Bone marrow (tissue), 2 donors: ENCODE measurements at places on chromosomes 5 and 9.

- no peak for DNase-seq
These were observed 35.4 kb downstream of the KDM4C start for GRCh38 chr9:6793203-6793602.

- DNase-seq, result no peak
These were observed 95.2 kb downstream of the ERBIN start for GRCh38 chr5:66021585-66021984.

GRCh38 chr5:94847019-94847418, 228.6 kb downstream of the SLF1 start:
- DNase-seq, result no peak

DNA sequence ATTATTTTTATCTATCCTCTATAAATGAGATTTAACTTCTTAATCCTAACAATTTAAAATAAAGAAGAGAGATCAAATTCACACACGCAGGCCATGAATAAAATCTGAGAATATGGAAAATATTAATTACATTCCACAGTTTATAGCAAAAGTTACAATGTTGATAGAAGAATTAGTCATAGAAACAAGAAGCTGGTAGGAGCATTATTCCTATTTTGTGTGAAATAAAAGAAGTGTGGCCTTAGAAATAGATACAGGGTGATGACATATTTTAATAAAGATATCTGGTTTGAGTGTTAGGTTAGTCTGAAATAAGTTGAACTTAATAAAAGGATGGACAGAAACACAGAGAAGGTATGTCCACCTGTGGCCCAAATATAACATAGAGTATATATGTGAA, 790.4 kb upstream of the NUDT12 start:
- no peak for DNase-seq

- DNase-seq, result no peak
These were observed 66.8 kb downstream of the ARL15 start for GRCh38 chr5:54243483-54244080.

GRCh38 chr5:80761176-80761575, 106.4 kb upstream of the DHFR start:
- no peak for DNase-seq

DNA sequence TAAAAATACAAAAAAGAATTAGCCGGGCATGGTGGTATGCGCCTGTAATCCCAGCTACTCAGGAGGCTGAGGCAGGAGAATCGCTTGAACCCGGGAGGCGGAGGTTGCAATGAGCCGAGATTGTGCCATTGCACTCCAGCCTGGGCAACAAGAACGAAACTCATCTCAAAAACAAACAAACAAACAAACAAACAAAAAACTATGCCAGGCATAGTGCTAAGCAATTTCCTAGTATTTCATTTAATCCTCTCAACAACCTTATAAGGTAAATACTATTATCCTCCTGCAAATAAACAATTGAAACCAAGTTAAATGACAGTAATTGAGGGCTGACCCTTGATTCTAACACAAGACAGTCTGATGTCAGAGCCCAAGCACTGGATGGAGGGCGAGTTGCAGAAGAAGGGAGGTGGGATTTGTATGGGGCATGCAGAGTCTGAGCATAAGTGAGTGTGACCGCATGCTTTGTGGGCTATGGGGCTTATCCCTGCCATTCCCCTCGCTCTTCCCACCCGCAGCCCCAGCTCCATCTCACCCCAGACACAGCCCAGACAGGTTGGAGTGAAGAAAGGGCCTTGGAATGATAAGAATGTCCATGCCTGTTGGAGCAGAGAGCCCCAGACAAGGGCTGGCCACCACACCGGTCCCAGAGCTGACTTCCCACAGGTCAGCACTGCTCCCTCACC, 24.3 kb upstream of the RPS14 start:
- no peak for DNase-seq

DNA sequence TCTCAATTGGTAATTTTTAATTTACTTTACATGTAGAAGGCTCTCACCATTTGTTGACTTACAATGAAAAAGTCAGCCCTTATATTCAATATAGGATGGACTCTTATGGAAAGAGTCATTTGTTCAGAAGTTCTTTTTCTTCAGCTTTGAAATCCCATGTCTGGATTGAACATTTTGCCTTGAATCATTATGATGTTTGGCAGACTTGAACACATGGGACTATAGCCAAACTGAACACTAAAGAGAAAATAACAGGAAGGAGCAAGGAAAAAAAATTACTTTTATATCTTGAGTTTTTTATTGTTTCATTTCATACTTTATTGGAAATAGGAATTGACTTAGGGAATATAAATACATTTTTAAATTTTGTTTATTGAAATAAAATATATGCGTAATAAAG, 1503.0 kb downstream of the EFNA5 start:
- DNase-seq, result no peak

DNA sequence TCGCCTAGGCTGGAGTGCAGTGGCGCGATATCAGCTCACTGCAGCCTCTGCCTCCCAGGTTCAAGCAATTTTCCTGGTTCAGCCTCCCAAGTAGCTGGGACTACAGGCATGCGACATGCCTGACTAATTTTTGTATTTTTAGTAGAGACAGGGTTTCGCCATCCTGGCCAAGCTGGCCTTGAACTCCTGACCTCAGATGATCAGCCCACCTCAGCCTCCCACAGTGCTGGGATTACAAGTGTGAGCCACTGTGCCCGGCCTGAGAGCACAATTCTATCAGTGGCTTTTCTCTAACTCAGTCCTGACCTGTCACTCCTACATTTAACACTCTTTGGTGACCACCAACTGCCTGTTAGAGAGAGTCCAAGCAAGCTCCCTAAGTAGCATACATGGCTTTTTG, 82.7 kb upstream of the SPOCK1 start:
- DNase-seq, result no peak

- DNase-seq, result no peak
These were observed 23.0 kb downstream of the TMEM232 start for GRCh38 chr5:110703481-110703880.

DNA sequence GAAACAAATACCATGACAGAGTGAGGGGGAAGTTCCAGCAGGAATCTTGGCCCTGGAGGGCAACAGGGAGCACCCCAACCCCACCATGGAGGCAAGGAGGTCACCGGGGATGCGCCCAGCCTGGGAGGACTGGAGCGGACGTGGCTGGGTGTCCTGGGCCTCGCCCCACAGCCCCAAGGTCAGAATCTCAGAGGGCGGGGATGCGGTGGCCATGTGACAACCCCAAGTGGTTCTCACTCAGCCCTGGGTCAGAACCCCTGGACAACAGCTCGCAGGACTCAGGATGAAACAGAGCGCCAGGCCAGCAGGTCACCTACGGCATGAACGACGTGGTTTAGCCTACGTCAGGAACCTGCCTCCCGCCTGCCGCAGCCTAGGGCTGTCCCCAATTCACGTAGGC, 64.0 kb upstream of the ZNF354A start:
- no peak for DNase-seq

- DNase-seq, result no peak
These were observed 5.2 kb downstream of the FAT2 start for GRCh38 chr5:151585970-151586369.

DNA sequence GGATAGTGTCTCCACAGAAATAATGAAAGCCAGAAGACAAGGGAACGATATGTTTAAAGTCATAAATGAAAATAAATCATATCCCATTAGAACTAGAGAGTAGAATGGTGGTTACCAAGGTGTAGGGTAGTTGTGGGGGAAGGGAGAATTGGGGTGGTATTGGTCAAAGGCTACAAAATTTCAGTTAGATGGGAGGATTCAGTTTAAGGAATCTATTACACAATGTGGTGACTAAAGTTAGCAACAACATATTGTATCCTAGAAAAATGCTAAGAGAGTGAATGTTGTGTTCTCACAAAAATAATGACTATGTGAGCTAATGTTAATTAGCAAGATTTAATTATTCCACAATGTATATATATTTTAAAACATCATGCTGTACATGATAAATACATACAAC, 27.8 kb upstream of the LARP1 start:
- no peak for DNase-seq

GRCh38 chr5:145743396-145744061, 91.6 kb downstream of the PRELID2 start:
- DNase-seq, result no peak

DNA sequence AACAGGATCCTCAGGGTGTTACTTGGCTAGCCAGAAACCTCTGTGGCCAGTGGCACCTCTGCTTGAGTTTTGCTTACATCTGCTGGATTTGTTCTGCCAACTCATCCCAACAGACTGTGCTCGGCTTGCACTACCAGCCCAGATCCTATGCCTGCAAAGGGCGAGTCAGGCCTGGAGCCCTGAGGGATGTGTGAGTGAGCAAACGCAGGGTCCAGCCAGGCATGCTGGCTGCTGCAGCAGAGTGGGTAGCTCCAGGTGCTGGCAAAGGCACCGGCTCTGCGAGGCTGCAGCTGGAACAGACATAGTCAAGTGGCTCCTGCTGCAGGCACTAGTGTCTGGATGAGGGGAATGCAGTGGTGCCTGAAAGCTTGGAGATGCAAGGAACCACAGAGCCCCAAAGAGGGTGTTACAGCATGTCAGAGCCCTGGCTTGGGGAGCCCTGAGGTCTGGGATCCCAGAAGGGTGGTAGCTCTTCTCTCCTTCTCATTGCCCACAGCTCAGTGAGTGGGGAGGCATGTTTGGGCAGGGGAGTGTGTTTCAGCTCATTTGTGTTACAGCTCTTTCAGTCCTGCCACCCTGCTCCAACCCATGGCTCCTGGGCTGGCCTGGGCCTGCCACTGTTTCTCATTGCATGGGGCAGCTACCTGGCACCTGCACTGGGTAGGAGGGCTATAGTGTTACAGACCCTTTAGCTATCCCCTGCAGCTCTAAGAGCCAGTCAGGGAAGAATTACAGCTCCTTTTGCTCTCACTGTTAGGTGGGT, 332.6 kb downstream of the TAF11L14 start:
- no peak for DNase-seq

GRCh38 chr9:132164604-132165362, 2.9 kb downstream of the NTNG2 start:
- DNase-seq, result no peak
